ENCODE measurements at places on chromosomes 12 and 14.

DNA sequence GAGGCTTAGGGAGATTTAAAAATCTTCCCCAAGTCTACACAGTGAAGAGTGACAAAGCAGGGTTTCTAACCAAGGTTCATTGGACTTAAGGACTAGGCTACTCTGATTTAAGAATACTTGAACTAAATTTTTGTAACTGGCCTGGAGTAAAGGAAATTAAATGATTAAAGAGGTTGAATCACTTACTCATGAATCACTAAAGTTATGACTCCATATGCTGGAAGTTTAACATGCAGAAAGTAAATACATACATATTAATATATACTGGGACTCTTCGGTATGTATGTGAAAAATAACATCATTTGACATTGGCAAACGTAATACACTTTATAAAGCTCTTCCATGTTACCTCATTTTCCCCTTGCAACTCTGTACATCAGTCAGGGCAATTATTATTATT is 322.9 kb downstream of the KCNH5 start:
- no peak for DNase-seq

DNA sequence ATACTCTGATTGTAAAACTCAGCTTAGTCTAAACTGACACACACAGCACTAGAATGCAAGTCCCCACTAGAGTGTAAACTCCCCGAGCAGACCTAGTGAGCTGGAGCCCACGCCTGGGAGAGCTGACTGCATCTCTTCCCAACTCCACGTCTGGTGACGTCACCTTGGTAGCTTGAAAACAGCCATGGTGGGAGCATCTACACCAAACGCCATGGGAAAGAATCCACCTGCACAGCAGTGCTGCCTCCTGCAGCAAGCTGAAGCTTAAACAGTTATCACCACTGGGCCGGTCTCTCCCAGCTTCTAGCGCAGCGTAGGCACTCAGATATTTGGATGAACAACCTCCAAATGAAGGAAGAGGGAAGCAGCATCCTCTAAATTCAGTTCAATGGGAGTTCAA is 4.3 kb upstream of the PAPLN start:
- no peak for DNase-seq

GRCh38 chr14:48874711-48875110 is 711.5 kb downstream of the RPS29 start:
- no peak for DNase-seq

- DNase-seq = no peak
These were observed 399.2 kb downstream of the VRK1 start for GRCh38 chr14:97196336-97196735.

DNA sequence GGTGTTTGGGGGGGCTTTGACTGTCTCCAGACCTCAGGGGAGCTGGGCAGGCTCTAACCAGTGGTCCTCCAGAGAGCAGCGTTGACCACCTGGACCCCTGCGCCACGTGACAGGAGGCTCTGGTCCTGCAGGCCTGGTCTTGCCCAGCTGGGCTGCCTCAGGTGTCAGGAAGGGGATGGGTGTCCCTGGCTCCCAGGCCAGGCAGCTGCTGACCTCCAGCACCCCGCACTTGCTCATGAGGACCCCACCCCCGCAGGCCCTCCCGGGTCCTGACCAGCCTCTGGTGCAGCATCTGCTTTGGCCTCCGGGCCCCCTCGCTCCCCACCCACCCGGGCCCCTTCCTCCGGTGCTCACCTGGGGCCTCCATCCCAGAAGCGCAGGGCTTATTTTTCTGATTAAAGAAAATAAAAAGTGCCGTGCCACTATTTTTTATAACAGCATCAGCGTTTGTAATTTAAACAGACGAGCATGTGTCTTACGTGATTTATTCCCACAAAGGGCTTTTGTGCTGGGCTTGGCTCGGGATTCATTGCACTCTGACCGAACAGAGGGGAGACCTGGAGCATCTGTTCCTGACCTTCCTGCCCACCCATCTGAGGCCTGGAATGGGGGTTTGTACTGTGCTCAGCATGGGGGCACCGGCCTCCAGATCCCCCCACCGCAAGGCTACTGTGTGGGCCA is 21.7 kb downstream of the FBRSL1 start:
- no peak for DNase-seq

DNA sequence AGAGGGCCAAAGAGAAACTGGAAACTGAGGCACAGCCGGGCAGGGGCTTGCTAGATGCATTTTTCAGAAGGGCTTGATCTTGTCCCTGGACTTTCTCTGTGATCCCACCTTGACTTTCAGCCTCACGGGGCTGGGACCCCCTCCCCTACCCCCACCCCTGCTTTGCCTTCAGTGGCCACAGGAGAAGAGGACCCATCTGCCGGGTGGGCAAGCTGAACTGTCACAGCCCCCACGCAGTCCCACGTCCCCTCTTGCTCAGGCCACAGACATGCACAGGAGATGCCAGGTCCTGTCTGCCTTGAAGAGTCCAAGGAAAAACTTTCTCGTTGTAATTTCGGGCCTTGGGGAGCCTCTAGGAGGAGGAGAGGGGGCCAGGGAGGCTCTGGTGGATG is 158.9 kb downstream of the KIF26A start:
- DNase-seq = no peak

- no peak for DNase-seq
These were observed 137.8 kb downstream of the PHLDA1 start for GRCh38 chr12:75893765-75894164.

- DNase-seq = no peak
These were observed 3.5 kb downstream of the TMEM63C start for GRCh38 chr14:77185093-77185465.

- DNase-seq = no peak
These were observed 41.7 kb downstream of the LARP4 start for GRCh38 chr12:50442178-50442908.

DNA sequence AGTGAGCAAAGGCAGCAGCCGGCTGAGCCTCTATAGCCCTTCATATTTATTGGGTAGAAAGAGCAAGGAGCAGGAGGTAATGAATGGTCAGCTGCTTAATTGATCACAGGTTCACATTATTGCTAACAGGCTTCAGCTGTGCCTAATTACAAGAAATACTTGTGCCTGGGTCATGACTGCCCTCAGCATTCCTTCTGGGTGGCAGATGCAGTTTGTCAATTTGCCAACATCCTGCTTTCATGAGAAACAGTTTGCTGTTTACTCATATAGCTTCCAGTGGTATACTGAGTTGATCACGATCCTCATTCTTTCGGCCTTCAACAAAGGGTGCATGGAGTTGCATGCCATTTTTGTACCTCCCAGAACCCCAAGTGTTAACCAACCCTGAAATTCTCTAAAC is 81.0 kb upstream of the PLEKHG7 start:
- no peak for DNase-seq

DNA sequence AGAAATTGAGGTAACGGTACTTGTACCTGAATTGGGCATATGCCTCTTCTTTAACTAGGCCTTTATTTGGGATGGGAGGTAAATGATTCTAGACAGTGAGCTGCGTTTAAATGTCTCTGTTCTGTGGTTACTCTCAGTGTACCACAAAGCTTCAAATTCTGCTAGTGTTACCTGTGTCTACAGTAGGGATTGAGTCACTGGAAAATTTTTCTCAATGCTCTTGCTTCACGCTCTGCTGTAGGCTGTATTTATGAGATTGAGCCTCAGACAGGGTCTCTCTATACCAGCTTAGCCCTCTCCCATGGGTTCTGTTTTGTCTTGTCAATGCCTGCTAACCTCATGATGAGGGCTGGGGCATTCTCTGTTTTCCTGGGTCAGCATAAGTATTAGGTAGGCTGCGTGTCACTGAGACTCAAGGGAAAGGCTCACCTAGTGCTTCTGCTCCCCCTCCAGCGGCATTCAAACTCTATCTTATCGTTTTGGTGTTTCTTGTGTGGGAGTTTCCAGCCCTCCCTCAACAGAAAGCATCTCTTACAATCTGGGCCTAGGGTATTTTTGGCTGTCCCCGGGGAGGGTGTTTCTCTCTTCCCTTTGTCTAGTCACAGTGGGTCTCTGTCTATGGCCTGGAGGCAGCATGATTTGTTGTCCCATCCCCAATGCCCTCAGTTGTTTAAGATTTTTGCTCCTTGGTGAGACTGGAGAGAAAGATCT is 285.8 kb downstream of the ADGRD1 start:
- DNase-seq = no peak

DNA sequence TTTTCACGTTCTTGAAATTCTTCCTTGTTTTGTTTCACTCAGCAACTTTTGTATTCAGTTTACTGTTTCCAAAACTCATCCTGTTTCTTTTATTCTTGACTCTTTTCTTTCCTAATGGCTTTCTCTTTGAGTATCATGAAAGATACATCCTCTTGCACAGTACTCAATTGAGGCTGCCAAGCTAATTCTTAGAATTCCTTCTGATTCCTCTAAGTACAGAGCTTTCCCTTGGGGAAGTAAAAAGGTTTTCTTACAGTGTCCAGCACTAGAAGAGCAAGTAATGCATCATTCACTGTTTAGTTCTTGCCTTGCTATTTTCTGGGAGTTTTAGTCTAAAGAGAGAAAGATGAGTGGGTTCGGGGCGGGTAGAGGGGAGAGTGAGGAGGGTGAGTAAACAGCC is 154.1 kb downstream of the NEDD1 start:
- no peak for DNase-seq

DNA sequence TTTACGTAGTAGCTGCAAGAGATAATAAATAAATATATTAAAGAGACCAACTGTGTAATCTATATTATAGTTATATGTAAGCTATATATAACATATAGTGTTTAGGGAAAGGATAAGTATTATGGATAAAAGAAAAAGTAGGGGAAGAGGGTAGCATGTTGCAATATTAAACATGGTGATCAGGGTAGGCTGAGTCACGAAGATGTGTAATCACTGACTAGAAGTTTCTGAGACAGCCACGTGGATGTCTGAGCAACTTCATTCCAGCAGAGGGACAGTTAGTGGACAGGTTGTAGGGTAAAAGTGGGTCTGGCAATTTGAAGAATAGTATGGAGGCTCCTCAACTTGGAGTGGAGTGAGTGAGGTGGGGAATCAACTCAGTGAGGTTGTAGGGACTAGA is 109.7 kb downstream of the ANO4 start:
- DNase-seq = no peak

DNA sequence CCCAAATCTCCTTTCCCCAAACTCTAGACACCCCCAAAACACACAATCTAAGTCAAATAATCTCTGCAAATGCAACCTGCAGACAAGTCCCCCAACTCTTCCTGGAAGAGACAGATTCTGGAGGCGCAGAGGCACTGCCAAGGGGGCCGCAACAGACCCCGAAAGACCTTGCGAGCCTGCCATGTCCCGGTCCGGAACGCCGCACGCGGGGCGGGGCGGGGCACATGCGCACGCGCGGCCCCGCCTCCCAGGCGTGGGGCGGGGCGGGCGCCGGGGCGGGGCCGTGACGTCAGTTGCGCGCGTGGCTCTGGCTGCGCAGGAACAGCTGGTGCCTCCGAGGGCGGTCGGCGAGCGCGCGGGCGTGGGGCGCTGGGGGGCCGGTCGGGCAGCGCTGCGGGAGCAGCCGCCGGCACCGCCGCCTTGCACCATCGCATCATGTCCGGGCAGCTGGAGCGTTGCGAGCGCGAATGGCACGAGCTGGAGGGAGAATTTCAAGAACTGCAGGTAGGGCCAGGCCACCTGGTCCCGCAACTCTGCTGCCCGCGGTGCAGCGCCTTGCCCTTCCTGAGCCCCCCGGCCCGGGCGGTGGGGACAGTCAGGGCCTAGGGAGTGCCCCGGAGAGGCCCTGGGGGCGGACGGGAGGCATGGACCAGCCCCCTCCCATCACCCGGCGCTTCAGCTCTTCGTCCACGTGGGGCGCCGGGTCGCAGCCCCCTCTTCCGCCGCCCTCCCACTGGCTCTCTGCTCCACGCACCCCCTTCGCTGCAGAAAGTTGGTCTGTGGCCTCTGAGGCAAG is at the start of gene TMEM120B:
Gene TMEM120B, plus strand, starts transcription at position 292 of the 796 bp plus-strand sequence. Its CDS starts 144 bp downstream, at position 436.
- DNase-seq = peak; percentile 81

- DNase-seq = no peak
These were observed 44.9 kb downstream of the LIN7A start for GRCh38 chr12:80892597-80893445.

GRCh38 chr12:92389466-92389865 is 243.8 kb upstream of the BTG1 start:
- DNase-seq = no peak

Data from stimulated activated CD8-positive, alpha-beta memory T cell treated with anti-CD3 and anti-CD28 coated beads, Interleukin-15, amount 100 ng/mL, for 24 hours (primary cell).